Esophagus mucosa (tissue), 1 donor: ENCODE measurements at places on chromosomes 5 and 9.

- ATAC-seq: no peak
Measured at GRCh38 chr5:80184235-80185023, 71.4 kb downstream of the SERINC5 start.

DNA sequence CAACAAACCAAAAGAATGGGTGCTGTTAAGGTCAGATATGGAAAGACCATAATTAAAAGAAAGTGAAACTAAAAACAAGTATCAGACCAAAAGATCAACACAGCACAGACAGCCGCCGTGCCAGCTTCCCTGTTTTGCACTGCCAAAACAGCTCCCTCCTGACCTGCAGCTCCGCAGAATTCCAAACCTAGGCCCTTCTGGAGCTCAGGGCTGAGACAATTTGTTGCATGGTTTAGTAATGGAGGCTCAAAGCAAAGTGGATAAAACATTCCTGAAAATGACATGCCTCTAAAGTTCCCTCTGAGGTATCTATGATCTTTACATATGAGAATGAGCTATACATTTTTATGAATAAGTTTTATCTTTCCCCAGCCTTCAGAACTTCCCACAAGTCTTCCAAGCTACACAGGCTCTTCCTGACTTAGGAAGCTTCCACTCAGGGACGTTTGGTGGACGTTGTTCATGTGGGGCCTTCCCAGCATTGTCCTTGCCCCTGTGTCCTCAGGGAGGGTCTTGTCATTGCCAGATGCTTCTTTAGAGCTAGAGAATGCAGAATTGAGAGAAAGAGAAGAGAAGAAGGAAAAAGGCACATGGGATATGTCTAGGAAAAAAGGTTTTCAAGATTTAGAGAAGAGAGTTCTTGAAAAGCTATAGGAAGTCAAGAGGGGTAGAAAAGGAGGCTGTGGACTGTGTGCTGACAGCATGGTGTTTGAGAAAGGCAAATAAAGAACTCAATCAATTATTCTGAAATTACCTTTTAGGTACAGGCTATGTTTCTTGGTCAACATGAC, 28.4 kb upstream of the SSBP2 start:
- ATAC-seq: peak; percentile 74

DNA sequence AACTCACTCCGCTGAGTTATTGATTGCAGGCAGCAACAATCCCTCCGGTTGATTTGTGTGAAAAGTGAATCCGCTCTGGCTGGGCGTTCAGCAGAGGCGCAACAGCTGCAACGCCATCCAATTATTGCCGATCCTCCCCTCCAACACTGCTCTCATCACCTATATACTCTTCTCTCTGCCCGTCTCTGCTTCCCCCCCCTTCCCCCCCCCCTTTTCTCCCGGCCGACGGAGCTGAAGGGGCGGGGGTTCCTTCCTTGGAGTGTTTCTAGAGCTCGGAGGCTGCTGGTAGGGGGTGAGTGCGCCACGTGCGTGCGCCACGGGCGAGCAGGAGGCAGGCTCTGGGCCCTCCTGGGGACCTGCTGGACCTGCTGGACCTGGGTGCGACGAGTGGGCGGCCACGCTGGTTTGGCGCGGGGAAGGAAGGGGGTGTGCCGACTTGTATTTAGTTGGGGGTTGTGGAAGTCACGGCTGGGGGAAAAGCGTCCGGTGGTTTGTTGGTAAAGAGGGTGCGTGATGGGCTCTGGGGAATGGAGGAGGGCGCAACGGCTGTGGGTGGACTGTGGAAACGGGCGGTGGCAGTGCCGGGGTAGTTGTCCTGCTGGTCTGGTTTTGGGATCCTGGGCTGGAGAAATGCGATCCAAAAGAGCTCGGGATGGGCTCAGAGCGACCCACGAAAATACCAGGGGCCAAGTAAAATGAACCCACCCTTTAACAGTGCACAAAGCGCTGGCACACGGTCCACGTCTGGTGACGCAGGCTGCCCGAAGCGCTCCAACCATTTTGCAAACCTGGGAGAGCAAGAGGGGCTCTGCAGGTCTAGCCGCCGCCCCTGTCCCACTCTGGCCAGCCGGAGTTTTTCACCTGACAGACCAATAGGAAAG, 6.4 kb upstream of the MEF2C start:
- peak; percentile 62 for ATAC-seq

DNA sequence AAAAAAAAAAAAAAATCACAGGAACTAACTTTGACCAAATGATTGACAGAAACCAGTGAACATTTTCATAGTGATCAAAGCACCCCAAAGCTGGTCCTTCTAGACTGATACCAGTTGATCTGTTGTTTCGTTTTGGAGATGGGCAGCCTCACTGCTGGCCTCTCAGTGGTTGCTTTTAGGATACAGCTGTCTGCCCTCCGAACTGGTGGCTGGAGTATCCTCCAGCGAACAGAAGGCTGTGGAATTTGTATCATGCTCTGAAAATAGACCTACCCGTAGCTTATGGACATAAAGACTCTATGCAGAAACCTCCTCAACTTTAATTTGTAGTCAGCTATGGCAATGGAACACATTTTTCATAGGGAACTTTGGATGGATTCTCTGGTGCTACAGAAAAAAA, 49.0 kb downstream of the DCP2 start:
- ATAC-seq: no peak

GRCh38 chr9:5043381-5043780, 58.3 kb downstream of the JAK2 start:
- no peak for ATAC-seq

- ATAC-seq: peak; percentile 92
Measured at GRCh38 chr5:32522429-32523143, 62.8 kb upstream of the SUB1 start.

DNA sequence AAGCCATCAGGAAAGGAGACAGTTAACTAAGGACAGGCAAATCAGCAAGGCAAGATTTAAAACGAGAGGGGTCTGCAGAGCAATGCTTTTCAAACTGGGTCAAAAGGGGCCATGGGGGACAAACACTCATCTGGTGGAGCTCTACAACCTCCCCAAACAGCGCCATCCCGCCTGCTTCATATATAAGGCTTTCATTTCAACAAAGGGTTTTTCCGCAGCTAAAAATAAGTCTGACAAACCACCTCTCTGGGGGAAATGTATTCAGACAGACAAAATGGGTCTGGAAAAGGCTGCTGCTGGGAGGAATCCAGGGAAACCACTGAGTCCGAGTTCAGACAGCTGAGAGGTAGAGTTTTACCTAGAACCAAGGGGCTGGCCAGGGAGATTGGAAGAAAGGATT, 8.3 kb upstream of the SEPTIN8 start:
- ATAC-seq: no peak

GRCh38 chr9:73741316-73741715, 589.7 kb downstream of the ANXA1 start:
- ATAC-seq: no peak

GRCh38 chr5:179475208-179475751, 75.1 kb upstream of the RUFY1 start:
- ATAC-seq: no peak

GRCh38 chr9:127422133-127422782, 1.9 kb upstream of the ZNF79 start:
- ATAC-seq: no peak

DNA sequence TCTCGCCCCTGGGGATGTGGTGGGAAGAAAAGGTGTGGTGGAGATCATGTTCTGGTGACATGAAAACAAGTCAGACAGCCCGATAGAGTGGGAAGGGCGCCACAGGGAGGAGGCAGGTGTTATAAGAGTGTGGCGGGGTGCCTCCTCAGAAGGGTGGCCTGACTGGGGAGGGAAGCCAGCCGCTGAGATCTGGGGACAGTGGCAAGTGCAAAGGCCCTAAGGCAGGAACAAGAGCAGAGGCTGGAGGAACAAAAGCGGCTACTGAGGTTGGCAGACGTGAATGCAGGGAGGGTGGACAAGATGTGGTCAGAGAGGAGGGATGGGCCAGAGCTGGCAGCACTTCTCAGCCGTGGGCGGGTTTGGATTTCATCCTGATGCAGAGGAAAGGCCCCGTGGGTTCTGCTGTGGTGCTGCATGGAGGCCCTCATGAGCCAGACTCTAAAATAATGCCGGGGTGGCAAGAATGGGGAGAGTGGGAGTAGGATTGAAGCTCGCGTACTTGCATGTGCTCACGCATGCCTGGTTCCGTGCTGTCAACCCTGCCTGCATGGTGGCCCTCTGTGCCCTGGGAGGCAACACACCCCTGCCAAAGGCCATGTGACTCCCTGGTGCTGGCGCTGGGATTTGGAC, 89.2 kb downstream of the MVB12B start:
- no peak for ATAC-seq

DNA sequence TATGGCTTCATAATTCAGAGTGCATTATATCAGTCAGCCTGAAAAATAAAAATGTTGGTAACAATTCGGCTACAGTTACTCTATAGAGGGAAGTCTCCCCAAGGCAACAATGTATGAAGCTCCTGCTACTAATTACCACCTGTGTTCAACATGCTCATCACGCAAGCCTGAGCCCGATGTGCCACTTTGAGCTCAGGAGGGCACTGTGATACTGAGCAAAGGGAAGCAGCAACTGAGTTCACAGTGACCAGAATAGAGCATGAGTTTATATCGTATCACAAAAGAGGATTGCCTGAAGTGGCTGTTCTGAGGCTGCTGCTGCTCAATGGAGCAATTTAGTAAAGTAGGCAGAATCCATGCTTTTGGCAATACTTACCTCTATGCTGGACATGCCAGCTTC, 202.0 kb upstream of the HAPLN1 start:
- ATAC-seq: no peak

DNA sequence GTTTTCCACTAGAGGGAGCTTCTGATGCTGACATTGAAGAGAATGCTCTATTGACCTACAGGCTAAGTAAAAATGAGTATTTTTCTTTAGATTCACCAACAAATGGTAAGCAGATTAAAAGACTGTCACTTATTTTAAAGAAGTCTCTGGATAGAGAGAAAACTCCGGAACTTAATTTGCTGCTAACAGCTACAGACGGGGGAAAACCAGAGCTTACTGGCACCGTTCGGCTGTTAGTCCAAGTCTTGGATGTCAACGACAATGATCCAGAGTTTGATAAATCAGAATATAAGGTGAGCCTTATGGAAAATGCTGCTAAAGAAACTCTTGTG, 764 bp downstream of the PCDHA11 start:
- ATAC-seq: no peak

DNA sequence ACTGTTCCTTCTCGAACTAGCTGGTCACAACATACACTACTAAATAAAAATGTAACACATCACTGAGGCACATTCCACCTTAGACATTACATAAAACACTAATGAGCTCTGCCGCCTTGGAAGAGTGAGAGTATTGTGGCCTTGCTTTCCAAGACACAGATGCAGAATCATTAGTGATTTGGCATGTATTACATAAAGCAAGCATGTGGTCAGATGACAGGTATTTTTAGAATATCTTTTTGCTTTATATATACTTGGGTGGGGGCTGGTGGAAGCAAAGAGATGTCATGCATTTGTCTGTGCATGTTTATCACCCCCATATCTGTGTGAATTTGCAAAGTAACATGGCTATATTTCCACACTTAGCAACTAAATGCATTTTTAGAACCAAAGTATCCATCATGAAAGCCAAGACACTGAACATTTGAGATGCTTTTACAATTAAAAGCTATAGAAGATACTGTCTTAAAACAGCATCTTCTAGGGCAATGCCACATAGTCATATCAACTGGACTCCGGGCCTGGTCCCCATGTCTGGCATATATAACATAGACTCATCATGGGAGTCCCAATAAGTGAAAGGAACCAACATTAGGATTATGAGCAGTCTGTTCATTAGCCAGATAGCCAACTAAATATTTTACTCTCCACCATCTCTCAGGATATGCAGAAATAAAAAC, 213.5 kb downstream of the MEF2C start:
- no peak for ATAC-seq

GRCh38 chr5:31880449-31880848, 241.5 kb downstream of the PDZD2 start:
- ATAC-seq: no peak

DNA sequence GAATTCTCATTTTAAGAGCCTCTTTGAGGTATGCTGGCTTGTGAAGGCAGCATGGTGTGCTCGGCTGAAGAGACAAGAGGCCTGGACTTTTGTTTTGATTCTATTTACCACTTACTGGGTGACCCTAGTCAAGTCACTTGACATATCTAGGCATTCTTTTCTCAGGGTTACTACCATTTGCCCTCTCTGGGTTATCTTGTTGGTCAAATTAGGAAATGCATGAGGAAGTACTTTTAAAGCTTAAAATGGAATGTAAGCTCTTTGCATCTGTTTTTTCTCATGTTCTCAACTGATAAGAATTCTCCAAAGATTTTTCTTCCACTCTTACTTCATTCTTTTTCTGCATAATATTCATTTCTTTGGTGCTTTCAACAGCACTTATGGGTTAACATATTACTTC, 173.1 kb downstream of the PLK2 start:
- ATAC-seq: no peak

DNA sequence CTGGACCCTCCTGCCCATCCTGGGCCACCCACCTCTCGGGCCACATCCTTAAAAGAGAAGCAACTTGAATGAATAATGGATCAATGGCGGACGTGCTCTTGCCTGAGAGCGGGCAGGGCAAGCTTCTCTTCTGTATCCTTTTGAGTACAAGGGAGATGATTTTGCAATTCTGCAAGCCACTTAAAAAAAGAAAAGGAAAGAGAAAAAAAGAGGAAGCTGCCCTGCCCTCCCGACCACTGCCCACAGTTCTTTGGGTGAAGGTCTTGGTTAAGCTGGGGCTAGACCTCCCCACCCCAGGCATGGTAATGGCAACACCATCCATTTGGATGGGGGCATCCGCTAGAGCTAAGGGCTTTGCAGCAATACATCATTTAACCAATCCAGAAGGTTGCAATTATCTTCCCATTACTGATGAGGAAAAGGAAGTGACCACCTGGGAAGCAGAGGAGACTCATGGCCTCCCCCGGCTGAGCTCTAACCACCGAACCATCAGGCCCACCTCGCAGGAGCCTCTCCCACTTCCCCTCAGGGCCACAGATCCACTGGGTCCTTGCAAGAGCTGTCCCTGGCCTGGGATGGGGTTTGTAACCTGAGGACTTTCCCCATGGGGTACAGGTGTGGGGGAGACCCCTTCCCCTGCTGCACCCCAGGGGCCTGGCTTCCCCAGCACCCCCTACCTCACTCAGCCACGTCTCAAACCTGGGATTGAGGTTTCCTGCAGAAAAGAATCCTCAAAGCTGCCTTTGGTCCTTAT, 27.8 kb upstream of the LAMC3 start:
- no peak for ATAC-seq

- ATAC-seq: peak; percentile 43
Measured at GRCh38 chr5:149581931-149582768, 852 bp downstream of the ARHGEF37 start.

DNA sequence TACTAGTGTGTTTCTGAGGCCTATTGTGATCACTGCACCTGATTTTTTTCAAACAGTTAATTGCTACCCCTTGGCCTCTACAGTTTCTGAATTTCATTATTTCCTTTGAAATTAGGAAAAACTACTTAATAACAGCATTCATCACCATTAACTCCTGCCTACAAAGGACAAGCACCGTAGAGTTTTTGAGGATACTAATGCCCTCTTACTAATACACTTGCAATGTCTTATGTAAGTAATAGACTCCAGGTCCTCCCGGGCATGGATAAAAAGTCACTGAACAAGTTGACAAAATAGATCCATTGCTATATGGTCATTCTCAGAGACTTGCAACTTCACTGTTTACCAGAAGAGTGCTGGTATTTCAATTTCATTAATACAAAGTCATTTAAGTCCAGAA, 1172.5 kb downstream of the CDH12 start:
- ATAC-seq: peak; percentile 56
